ENCODE measurements at places on chromosomes 11 and 22.
A peak's percentile ranks its signal among the peaks of the same experiment; 100 is the strongest.

GRCh38 chr11:45169310-45170072, 23.1 kb downstream of the PRDM11 start:
- DNase-seq, result no peak

GRCh38 chr11:38330578-38330977, 1732.5 kb upstream of the RAG2 start:
- no peak for DNase-seq

GRCh38 chr11:26323837-26324236, 8.1 kb upstream of the ANO3 start:
- no peak for DNase-seq

GRCh38 chr22:48088926-48089536, 1326.6 kb downstream of the TBC1D22A start:
- DNase-seq, result no peak

DNA sequence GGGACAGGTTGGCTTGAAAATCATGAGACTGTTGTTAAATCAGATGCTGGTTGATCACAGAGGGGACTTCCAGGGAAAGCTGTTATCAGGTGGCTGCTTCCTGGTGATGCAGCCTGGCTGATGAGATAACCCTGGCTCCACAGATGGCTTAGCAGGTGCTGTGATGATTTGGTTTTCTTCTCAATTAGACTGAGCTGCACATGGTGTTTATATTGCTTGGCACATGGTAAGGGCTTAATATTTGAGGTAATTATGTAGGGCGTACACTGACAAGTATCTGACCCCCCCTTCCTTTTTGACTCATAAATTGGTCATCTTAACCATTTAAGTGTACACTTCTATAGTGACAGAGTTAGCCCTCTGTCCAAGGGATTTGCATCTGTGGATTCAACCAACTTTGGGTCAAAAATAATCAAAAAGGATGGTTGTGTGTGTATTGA, 7.0 kb downstream of the RPS3 start:
- peak; percentile 54 for DNase-seq

DNA sequence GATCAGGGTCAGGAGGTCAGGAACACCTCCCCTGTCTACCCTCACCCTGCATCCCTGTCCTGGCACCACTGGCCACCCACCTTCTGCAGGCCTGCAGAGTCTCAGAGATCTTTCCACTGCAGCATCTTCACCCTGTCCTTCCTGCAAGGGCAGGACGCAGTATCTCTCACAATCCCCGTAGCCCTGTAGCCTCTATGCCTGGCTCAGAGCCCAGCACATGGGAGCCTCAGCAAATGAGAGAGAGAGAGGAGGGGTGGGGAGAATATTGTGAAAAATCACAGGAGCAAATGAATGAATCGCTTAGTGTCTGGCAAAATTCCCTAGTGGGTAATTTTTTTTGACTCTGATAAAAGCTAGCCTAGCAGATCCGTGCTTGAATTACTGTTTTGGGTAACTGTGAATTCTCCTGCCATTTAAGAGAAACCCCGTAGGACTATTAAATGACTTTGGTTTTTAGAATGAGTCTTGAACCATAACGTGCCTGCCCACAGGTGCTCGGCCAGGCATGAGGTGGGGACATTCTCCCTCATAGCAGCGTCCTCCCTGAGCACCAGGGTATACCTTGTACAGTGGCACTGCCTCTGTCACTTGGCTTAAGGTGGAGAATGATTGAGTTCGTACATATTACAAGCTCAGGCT, 91.5 kb downstream of the MORC2 start:
- DNase-seq, result peak; percentile 93

DNA sequence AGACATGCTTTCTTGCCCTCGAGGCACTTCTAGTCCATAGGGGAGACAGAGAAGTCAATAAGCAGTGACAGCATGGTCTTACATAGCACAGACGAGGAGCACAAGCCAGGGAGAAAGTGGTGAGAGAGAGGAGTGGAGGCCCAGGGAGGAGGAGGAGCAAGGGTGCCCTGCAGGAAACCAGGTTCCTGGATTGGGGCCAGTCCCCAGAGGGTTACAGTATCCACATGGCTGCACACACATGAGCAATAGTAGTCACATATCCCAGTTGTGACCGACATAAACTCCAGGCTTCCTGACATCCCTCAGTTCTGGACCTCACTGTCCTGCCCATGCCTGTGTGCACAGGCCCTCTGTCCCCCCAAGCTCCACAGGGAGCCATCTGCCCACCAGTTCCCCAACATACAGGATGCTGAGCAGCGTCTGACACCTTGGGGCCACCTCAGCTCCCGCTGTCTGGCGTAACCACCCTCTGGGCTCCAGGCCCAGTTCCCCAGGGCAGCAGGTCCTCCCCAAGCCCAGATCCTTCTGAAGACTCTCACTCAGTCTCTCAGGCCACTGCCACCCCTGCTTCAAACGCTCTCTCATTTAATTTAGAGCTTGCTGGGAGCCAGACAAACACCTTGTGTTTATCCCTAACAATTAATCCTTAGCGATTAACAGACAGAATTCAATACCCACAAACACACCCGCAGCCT, 53.7 kb downstream of the DSCAML1 start:
- peak; percentile 44 for DNase-seq

DNA sequence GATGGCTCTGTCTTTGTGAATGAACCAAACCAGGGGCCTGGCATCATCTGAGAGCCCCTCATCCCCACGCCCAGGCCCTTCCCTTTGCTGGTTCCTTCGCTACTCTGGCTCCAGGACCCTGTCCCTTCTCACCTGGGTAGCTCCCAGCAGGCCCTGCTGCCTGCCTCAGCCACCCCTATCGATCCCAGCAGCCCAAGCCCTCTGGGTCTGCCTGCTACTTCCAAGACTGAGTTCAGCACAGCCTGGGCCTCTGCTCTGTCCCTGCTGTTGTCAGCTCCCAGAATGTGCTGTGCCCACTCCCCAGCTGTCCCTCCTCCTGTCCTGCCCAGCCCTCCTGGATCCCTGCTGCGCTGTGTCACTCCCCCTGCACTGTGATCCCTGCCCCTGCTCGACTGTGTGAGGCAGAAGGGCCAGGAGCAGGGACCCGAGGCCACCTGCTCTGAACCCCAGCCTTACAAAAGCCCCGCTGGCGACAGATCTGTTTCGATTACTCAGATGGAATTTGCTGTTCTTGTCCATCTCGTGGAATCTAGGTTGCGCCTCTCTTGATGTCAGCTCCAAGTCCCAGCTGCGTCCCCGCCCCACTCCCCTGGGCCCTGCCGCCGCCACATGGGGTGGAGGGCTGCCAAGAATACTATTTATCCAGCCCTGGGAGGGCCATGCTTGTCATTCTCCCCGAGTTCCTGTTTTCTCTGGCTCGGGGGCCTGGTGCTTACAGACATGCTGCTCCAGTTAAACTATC, 13.0 kb downstream of the MRPL21 start:
- DNase-seq, result no peak

GRCh38 chr11:131468565-131468964, 98.2 kb downstream of the NTM start:
- DNase-seq, result no peak

DNA sequence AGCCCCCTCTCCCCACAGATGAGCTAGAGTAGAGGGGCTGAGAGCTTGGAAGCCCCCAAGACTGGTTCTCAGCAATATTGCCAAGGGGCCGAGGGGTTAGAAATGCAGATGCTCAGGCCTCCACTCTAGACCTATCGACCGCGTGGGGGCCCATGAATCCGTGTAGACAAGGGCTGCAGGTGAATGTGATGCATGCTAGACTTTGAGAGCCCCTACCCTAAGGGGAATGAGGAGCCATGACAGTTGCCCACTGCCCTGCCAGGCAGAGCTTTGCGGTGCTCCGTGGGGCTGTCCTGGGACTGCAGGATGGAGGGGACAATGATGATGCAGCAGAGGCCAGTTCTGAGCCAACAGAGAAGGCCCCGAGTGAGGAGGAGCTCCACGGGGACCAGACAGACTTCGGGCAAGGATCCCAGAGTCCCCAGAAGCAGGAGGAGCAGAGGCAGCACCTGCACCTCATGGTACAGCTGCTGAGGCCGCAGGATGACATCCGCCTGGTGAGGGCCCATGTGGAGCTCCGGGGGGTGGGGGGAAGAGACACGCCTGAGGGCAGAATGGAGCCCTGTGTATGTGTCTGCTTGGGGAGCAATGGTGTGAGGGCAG, 1.3 kb downstream of the SSH3 start:
- no peak for DNase-seq

- DNase-seq, result no peak
Measured at GRCh38 chr11:127552446-127552845, 551.9 kb upstream of the KIRREL3 start.

GRCh38 chr11:80593648-80594374, 1153.0 kb upstream of the TENM4 start:
- DNase-seq, result peak; percentile 56

GRCh38 chr22:35733036-35733435, 15.4 kb downstream of the APOL5 start:
- no peak for DNase-seq

DNA sequence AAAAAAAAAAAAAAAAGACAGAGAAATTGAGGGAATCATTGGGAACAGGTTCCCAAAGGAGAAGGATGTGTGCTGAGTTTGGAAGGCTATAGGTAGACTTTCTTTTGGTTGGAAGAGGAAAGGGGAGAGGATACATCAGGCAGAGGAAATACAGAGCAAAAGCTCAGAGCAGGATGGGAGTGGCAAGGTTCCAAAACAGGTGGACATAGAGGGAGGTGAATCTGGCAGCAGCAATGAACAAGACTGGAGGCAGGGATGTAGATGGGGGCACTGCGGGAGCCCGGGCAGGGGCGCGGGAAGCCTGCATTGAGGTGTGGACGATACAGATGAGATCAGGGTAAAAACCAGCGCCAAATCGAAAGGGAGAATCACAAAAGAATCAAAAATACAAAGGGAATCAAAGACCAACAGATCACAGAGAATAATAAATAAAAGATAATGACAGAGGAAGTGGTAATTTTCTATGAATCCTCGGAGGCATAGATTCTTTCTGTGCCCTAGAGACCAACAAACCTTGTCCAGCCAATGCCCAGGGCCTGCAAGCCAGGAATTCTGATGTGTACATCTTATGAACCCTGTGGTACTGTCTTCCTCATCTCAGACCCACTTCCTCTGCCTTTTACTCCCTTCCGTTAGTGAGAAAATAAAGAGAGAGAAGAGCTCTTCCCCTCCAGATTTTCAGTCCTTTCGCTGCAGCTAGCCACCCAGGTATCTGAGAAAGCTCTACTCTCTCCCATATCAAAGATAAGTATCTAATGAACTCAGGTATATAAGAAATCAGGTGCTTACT, 70.3 kb downstream of the SLC1A2 start:
- DNase-seq, result no peak

GRCh38 chr11:79198898-79199250, 242.0 kb downstream of the TENM4 start:
- no peak for DNase-seq

DNA sequence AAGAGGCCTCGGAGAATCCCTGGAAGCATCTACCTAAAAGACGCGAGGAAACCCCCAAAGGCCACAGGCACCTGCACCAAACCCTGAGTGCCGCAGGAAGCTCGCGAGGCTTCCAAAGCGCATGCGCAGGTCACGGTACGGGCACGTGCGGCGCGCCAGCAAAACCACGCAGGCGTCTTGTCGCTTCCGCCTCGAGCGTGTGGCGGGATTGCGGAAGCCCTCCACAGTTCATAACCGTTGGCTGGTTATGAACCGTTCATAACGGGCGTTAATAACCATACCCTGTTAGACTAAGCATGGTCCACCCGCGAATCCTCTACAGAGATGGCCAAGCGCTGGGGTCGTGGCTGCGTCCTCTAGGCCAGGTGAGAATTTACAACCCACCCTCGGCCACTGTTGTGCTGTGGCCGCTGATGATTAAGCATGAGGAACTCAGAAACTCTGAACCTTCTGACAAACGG, 46.4 kb downstream of the MORC2 start:
- peak; percentile 61 for DNase-seq

GRCh38 chr22:30453731-30454510, 17.9 kb downstream of the SEC14L3 start:
- DNase-seq, result peak; percentile 35

DNA sequence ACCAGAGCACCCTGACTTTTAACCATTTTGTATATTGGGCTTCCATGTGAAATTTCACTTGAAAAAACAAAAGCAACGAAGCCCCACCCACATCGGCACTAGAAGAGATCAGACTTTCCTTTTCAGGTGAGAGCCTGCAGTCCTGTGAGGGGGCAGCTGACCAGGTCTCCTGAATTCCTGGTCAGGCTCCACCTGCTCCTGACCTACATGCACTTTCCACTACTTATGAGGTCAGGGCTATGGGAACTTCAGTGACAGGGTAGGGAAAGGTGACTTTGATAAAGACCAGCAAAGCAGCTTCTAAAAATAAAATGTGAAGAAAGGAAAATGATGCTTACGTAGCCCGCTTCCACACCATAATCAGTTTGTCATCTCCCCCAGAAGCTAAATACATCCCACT, 24.7 kb downstream of the HIRA start:
- DNase-seq, result no peak

GRCh38 chr22:36332623-36333332, 55.0 kb downstream of the MYH9 start:
- DNase-seq, result no peak

DNA sequence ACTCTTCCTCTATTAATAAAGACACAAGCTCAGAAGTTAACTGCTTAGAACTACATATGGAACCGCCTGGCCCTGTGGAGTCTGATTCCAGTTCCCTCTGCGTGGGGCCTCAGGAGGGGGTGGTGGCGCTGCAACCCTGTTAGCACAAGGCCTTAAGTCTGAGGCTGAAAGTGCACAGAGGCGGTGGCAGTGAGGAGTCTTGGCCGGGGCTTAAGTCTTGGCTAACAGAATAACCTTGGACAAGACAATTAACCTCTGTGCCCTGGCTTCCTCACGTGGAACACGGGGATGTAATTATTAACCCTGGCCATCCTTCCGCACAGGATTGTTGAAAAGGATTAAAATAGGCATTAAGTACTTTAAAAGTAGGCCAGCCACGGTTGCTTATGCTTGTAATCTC, 191.5 kb downstream of the CEP164 start:
- DNase-seq, result no peak

DNA sequence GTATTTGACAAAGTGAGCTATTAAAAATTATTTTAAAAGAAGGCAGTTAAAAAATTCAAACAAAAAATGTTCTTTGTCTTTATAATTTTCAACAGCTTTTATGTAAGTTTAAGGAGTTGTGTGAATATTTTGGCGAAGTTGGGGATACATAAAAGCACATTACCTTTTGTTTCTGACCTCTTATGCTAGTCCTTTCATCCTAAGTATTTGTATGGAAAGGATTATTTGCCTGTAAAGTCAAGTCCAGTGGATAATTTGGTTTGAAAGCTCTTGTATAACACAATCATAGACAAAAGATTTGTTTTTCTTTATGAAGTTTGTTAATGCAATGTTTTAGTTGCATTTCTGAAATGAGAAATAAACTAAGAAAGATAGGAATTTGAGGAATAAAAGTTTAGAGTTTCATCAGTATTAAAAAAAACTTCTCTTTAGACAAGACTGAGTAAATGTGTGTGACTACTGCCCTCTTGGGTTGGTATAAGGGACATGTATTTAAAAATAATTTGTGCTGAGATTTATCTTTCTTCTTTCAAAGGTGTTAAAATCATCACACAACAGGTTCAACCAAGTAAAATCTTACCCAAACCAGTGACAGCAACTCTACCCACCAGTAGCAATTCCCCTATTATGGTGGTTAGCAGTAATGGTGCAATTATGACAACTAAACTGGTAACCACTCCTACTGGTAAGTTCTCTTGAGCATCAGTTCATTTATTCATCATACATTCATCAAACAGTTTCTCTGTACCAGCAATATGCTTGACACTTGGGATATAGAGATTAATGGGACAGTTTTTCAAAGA, 68.2 kb downstream of the EMSY start:
- DNase-seq, result peak; percentile 9

Data from spinal cord (tissue), 10 donors.